Activated T-cell treated with anti-CD3 and anti-CD28 coated beads for 24 hours (primary cell): ENCODE measurements at places on chromosomes 16 and 17.

DNA sequence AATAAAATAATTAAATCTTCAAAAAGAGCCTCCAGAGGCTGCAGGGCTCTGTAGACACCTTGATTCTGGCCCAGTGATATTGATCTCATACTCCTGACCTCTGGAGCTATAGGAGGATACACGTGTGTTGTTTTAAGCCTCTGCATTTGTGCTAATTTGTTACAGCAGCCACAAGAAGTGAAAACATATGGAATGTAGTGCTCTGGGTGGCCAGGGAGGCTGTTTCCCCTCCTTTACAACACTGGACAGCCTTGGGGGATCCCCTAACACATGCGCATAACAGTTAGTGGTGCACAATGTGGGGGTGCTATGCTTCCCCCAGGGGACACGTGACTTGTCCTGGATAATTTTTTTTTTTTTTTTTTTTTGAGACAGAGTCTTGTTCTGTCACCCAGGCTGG lies 4.7 kb upstream of the ZNF500 start:
- DNase-seq: no peak

- DNase-seq: no peak
Measured at GRCh38 chr17:74856112-74856511, 3.6 kb downstream of the GRIN2C start.

- no peak for DNase-seq
Measured at GRCh38 chr17:80671825-80672110, 127.1 kb downstream of the RPTOR start.

DNA sequence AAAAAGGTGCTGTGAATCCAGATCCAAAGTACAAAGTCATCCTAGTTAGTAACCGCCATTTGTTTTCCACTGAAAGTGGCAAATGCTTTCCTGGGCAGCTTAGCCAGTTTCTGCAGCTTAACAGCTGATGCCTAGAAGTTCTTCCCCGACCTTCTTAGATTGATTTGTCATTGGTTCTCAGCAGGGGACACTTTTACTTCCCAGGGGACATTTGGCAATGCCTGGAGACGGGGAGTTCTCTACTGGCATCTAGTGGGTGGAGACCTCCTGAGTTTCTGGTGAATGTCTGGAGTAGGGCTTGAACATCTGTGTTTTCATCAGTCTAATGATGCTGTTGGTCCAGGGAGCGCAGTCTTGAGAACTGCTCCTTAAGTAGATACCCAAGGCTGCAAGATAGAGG lies 7.6 kb downstream of the DNAJA3 start:
- DNase-seq: no peak

DNA sequence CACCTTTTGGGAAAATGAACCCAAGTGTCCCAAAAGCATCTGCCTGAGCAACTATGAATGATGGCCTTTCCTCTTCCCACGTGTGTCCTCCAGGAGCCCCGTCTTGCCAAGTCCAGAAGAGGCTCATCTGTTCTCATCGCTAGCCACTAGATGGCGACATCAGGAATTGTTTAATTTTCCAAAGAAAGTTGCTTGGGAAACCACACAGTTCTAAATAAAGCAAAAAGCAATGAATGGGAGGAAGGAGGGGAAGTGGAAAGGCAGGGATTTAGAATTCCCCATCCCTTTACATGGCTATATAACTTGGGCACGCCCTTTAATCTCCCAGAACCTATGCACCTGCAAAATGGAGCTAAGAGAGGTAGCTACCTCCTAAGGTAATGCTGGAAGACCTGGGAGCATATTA lies 9.0 kb upstream of the CDH5 start:
- DNase-seq: no peak

DNA sequence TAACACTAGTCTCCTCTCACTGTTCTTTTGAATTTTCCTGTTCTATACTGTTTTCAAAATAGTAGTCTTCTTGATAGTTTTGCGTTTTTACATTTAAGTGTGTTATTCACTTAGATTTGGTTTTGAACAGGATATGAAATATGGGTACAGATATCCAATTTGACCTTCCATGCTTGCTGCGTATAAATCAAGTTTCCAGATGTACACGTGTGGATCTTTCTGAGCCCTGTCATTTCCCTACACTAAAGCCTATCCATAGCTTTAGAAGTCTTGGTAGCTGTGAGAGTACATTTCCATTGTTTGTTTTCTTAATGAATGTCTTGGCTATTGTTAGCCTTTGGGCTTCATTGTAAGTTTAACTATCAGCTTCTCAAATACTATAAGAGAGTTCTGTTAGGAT lies 20.4 kb downstream of the CYLD start:
- no peak for DNase-seq

- DNase-seq: no peak
Measured at GRCh38 chr16:11121083-11121608, 134.9 kb downstream of the SOCS1 start.

GRCh38 chr17:61343576-61343975 lies 56.1 kb upstream of the TBX2 start:
- no peak for DNase-seq

DNA sequence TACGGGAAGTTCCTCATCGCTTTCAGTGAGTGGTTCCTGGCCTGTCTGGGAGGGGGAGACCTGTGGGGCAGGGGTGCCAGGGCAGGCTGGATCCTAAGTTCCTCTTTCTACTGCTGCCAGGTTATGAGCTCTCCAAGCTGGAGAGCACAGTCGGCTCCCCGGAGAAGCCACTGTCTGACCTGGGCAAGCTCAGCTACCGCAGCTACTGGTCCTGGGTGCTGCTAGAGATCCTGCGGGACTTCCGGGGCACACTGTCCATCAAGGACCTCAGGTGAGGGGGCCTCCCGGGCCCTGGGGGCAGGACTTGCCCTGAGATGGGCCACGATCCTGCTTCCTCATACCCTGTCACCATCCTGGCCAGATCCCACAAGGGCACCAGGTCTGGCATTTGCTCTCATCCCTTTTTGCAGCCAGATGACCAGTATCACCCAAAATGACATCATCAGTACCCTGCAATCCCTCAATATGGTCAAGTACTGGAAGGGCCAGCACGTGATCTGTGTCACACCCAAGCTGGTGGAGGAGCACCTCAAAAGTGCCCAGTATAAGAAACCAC lies 5.1 kb downstream of the PRSS8 start:
- no peak for DNase-seq
